Brain (organoid and tissue), 16 donors: ENCODE measurements at places on chromosomes 3 and 15.
A peak's percentile ranks its signal among the peaks of the same experiment; 100 is the strongest.

GRCh38 chr3:51311055-51311454 is 74.0 kb upstream of the MANF start:
- peak; percentile 2 for DNase-seq

DNA sequence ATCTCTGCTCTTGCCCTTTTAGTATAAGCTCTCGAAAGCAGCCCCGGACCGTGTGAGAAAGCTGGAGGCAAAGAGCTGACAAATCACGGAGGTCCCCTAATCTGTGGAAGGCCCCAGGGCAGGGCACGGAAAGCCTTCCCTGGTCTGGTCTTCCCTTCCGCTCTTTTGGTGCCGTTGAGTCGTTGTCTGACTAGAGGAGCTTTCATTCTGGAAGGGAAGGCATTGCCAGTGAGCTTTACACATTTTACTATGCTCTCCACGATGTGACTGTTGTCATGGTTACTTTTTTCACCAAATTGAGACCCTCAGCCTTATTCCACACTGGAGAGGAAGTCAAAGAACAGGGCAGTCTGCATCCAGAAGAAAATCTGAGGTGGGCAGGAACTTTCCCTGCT is 71.7 kb downstream of the CYP19A1 start:
- peak; percentile 78 for DNase-seq

DNA sequence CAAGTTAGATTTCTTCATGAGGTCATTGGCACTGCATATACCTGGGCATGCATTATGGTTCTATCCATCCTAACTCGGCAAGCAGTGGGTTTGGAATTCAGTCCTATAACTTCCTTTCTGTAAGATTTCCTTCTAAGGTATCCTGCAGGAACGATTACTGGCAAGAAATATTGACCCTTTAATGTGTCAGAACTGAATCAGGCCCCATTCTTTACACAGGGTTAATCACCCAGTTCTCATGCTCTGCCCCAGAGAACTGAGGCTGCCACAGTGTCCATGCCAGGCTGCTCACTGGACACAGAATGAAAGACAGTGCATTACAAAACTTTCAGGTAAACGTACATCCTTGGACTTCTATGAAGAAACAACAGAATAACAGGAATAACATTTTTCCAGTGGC is 108.9 kb downstream of the RPL22L1 start:
- no peak for DNase-seq

DNA sequence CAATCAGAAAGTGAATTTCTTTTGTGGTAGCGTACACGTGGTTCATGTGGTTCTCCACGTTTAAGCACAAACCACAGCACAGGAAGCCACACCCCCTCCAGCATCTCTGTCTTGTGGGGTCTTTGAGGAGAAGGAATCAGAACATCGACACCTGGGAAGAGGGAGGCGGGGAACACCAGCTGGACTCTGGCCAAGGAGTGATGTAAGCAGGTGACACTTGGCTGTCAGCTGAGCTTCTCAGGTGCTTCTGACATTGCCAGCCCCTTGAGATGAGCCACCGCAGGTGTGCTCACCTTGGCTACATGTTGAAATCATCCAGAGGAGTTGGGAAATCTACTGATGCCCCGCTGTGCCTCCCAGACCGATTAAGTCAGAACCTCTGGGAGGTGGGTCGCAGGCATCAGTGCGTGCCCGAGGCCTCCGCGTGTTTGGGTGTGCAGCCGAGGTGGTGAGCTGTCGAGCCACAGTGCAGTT is 85.0 kb downstream of the FAM81A start:
- DNase-seq: no peak

GRCh38 chr15:63977119-63977518 is 69.2 kb downstream of the DAPK2 start:
- no peak for DNase-seq

- DNase-seq: peak; percentile 11
Observed at GRCh38 chr3:105367063-105367405, 325 bp downstream of the ALCAM start.
